ENCODE measurements at places on chromosomes 1 and 21. TPM values are rescaled to one million over a fixed set of nuclear protein-coding genes. Genes with fewer than 3 reads are reported as not detected.

The OSCP1 gene
- total RNA-seq: 8.4 TPM

The ST6GALNAC5 gene
- total RNA-seq: 2.2 TPM

The SLC44A5 gene
- total RNA-seq: 1.6 TPM

The RBP7 gene
- total RNA-seq: not detected

DNA sequence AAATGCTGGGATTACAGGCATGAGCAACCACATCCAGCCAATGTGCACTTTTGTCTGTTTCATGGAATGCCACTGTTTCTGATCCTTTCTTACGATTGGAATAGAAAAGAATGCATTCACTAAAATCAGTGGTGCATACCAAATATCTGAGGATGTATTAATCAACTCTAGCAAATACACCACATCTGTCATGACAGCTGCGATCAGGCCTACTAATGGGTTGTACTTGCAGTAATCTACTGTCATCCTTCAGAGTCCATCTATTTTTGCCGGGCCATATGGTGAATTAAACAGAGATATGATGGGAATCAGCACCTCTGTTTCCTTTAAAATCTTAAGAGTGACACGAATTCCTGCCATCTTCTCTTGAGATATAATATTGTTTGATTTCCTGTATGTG, 8.5 kb upstream of the USP1 start:
- DNase-seq: no peak

- DNase-seq: no peak
Observed at GRCh38 chr1:161059293-161059692, 10.4 kb downstream of the ARHGAP30 start.

- DNase-seq: no peak
Observed at GRCh38 chr21:32929633-32930038, 96.1 kb upstream of the OLIG2 start.

Measured in H4 (cell line).